ENCODE measurements at places on chromosomes 6 and 20.

GRCh38 chr20:24971376-24972101, 21.0 kb downstream of the APMAP start:
- no peak for DNase-seq

- no peak for DNase-seq
Measured at GRCh38 chr6:1315560-1316386, 3.9 kb downstream of the FOXQ1 start.

DNA sequence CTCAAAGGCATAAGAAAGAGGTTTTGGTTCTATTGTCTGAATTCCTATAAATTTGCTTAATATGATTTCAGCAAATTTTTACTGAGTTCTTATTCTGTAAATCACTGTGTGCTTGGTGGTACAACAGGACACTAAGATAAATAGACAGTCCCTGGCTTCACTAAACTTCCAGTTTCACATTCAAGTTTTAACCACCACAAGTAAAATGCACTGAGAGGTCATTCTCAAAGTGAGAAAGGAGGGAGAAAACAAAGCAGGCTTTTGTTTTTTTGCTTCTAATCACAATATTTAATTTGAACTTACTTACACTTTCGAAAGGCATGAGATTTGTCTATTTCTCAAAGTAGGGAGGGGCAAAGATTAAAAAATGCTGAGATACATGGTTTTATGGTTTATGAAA, 445.7 kb downstream of the CDC5L start:
- no peak for DNase-seq

- no peak for DNase-seq
Measured at GRCh38 chr6:73547036-73547435, 26.2 kb upstream of the EEF1A1 start.

- DNase-seq = no peak
Measured at GRCh38 chr6:39887692-39888450, 46.4 kb downstream of the MOCS1 start.

DNA sequence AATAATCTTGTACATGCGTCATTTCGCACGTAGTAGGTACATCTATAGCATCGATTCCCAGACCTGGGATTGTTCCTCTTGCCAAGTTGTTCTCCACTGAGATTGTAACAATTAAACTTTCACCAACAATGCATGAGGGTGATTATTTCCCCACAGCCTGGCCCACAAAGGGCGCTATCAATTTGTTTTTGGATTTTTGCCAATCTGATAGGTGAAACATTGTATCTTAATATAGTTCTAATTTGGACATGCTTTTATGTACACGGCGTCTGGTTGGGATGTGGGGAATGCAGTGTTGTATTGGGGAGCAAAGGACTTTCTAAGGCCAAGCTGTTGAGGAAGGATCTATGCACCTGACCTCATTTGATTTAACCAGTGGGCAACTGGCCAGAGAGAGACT, 59.5 kb downstream of the VEGFA start:
- DNase-seq = no peak

GRCh38 chr20:38645980-38646858, 44.6 kb downstream of the ARHGAP40 start:
- DNase-seq = peak; percentile 58

DNA sequence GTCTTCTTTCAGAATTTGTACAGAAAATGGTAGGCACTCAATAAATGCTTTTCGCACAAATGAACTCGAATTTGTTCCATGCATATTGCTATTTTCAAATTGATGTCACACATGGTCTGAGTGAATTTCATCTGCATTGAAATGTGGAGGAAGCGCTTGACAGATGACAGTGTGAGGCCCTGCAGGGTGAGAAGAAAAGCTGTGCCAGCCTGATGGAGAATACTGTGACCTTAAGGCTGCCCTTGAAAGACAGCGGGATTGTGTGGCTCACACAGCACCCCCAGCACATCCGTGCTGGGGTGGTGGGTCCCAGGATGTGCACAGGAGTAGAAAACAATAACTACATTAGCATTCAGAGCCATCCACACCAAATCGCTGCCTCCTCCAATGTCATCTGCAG, 14.8 kb upstream of the MCHR2 start:
- no peak for DNase-seq

DNA sequence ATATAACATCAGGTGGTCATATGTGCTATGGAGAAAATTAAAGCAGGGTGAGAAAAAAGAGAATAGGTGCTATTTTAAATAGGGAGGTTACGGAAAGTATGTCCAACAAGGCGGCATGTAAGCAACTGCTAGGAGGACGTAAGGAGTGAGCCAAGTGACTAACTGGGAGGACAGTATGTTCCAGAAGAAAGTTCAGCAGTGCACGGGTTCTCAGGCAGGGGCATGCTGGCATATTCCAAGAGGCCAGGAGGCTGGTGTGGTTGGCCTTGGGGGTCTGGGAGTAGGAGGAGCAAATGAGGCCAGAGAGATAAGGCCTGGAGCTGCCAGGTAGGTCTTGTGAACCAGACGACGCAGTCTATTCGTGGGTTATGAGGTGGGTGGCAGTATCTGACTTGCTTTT, 112.4 kb downstream of the ARMC2 start:
- no peak for DNase-seq

DNA sequence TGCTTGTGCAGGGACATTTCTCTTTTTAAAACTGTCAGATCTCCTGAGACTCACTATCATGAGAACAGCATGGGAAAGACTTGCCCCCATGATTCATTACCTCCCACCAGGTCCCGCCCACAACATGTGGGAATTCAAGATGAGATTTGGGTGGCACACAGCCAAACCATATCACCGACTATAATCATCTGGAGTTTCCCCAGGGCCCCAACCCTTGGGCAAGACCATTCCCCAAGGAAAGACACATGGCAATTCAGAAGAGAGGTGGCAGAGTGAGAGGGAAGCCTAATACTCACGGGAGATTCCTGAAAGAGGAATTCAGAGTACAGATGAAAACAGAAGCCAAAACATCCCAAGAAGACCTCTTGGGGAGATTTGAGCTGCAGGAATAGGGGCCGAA, 291.0 kb upstream of the PLCB4 start:
- DNase-seq = no peak

- no peak for DNase-seq
Measured at GRCh38 chr6:49653438-49653837, 16.8 kb upstream of the RHAG start.

DNA sequence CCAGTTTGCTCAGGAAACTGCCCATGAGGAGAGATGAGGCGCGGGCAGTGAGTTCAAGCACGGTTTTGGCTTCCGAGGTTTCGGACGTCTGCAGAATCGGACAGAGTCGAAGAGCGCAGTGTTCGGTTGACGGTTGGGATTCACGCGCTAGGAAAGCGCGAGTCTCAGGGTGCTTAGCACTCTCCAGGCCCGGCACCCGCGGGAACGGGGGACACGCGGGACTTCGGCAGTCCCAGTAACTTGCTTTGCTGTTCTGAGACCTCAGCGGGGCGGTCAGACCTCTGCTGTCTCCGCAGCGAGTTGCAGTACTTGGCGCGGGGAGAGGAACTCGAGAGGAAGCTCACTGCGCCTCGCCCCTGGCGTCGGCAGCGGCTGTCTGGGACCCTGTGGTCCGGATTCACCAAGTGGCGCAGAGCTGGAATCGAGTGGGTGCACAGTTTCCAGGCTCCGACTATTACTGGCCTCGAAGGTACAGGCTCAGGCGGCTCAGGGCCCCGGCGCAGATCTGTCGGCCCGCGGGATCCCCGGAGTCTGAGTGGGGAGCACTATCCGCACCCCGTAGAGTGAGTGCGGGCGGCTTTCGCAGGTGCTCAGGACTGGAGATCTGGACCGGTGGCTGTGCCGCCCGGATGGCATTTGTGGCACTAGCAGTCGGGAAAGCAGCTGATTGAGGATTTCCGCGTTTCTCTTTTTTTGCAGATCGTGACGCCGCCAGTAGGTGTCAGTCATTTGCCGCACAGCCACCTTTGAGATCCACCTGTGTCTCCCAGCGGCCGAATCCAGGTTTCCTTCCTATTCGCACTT, at the start of gene POM121L2:
POM121L2 (minus strand) TSS at position 128 of the 804 bp plus-strand sequence; CDS start at position 25, 103 bp downstream.
- peak; percentile 14 for DNase-seq

DNA sequence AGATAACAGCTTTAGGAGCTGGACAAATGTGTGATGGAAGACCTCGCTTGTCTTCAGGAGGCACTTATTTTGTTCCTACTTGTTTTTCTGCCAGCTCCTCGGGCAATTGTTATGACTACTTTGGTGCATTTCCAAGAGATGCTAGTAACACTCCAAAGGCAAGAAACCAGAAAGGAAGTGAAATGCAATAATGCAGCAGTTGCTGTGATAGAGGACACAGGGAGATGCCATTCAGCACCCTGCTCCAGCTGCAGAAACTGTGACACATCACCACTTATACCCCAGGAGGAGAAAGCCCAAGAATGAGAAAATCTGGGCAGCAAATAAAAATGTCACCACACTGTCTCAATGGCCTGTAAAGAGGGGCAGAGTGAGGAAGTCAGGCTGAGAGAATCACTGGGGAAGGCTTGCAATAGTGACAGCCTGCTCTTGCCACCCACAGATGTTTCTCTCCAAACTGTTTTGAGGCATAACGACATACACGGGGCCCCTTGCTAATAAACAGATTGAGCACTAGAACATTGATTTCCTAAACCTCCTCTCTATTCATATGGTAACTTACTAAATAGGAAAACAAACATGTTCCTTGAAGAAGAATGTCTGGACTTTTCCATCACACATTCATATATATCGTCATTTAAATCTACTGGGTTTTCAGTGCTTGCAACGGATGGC, 231.0 kb upstream of the PRND start:
- DNase-seq = no peak

DNA sequence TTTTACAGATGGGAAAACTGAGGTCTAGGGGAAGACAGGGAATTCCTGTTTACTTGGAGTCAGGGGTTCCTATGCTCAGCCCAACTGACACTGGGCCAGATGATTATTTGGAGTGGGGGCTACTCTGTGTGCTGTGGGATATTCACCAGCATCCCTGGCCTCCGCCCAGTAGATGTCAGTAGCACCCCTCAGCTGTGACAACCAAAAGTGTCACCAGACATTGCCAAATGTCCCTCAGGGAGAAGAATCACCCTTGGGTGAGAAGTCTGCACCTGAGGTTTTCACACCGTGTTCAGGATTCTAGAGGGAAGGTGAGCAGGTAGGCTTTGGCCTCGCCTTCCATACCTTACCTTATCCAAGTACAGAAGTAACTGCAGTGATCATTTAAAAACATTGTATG, 27.6 kb downstream of the CDH26 start:
- no peak for DNase-seq

- no peak for DNase-seq
Measured at GRCh38 chr20:32997431-32997830, 6.8 kb downstream of the SUN5 start.

GRCh38 chr6:158184608-158185007, 16.5 kb downstream of the GTF2H5 start:
- DNase-seq = no peak

- DNase-seq = no peak
Measured at GRCh38 chr6:86107985-86108384, 465.3 kb upstream of the SYNCRIP start.

GRCh38 chr6:155181498-155181897, 82.3 kb upstream of the CLDN20 start:
- DNase-seq = no peak

GRCh38 chr6:53691252-53691651, 25.7 kb upstream of the KLHL31 start:
- no peak for DNase-seq

DNA sequence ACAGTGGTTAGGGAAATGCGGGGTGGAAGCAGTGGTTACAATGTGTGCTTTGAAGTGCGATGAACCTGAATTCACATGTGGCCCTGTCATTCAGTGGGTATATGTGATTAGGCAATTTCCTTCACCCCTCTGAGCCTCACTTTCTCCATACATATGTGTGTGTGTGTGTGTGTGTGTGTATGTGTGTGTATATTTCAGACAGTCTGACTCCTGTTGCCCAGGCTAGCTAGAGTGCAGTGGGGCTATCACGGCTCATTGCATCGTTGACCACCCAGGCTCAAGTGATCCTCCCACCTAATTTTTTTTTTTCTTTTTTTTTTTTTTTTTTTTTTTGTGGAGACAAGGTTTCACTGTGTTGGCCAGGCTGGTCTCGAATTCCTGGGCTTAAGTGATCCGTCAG, 6.3 kb downstream of the PPP1R14C start:
- DNase-seq = no peak

- DNase-seq = no peak
Measured at GRCh38 chr20:16846006-16846405, 97.8 kb downstream of the OTOR start.

DNA sequence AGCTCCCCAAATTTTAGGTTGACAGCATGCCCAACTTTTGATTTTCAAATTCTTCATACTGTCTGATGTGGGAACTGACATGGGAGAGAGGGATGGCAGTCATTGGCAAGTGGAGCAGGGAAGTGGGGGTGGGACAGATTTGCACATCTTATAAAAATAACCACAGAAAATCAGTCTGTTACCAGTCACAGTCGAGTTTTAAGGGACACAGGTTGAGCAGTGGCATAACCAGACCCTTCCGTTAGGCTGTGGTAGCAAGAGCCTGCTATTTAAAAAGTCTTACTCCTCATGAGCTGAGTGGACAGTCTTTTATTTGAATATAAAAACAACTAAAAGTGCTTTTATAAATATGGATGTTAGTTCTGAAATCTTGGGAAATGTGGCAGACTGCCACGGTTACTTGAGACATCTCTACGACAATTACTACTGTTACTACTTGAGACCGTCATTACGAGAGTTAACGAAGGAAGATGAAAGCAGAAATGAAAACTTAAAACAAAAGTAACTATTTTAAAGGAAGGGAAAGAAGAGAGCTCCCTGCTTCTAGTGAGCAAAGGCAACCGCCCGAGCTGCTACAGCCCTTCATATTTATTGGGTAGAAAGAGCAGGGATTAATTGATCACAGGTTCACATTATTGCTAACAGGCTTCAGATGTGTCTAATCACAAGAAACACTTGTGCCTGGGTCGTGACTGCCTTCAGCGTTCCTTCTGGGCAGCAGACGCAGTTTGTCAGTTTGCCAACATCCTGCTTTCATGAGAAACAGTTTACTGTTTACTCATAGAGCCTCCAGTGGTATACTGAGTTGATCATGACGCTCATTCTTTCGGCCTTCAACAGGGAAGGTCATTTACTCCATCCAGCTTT, 71.3 kb downstream of the EFHC1 start:
- no peak for DNase-seq

GRCh38 chr20:16100767-16101166, 472.5 kb downstream of the KIF16B start:
- DNase-seq = no peak

DNA sequence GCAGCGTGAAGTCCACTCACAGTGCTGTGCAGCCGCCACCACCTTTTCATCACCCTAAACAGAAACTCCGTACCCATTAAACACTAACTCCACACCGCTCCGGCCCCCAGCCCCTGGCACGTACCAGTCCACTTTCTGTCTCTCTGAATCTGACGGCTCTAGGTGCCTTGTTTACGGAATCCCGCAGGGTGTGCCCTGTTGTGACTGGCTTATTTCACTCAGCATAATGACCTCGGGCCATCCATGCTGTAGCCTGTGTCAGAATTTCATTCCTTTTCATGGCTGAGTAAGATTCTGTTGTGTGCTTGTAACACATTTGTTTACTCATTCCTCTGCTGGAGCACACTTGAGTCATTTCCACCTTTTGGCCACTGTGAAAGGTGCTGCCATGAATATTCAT, 18.0 kb downstream of the TCFL5 start:
- DNase-seq = no peak
